8988T (cell line): ENCODE measurements at places on chromosomes 3 and 15.

DNA sequence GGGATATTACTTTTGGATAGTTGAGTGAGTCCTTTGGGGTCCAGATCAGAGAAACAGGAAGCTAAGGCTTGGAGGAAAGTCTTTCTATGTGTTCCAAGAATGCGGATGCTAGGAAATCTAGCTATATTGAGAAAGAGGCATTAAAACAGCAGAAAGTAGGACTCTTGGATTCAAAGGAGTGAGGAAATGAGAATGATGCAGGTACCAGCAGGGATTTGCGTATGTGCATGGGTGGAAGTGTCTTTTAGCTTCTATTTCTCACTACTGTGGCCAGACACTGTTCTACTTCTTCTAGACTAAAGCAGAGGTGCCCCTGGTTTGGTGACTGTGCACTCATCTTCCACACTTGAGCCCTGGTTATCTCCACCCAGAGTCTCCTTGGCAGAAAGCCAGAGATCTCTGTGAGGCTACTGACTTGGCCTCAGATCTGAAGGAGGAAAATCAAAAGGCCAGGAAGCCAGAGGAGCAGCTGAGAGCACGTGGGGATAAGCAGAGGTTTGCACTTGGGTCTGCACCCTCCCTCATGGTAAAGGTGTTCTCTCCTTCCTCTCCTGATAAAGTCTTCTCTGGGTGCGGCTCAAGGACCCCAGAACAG lies 44.3 kb downstream of the ATP2B2 start:
- no peak for DNase-seq

DNA sequence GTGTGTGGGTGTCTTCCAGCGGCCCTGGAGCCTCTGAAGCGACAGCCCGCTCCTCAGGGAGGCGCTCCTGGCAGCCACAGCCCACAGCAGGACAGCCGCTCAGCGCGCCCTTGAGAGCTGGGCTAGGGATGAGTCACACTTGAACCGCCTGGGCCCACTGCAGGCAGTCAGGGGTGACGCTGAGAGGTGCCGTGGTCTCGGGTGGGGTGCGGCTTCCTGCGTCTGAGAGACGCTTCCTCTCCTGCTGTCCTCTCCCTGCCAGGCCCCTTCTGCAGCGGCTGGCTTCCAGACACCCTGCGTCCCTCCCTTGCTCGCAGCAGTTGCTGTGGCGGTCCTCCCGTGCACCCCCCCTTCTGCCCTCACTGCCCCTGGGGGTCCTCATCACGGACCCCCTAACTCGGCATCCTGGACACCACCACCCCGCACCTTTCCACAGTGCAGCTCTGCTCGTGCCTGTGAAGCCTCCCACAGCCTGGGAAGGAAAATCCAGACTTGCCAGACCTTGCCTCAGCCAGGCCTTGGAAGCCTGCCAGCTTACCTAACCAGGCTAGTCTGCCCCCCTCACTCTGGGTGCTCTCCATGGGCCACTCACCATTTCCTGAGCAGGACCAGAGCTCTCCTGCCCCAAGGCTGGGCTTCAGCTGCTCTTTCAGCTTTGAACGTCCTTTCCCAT lies 1.1 kb upstream of the SPTBN5 start:
- DNase-seq = no peak

DNA sequence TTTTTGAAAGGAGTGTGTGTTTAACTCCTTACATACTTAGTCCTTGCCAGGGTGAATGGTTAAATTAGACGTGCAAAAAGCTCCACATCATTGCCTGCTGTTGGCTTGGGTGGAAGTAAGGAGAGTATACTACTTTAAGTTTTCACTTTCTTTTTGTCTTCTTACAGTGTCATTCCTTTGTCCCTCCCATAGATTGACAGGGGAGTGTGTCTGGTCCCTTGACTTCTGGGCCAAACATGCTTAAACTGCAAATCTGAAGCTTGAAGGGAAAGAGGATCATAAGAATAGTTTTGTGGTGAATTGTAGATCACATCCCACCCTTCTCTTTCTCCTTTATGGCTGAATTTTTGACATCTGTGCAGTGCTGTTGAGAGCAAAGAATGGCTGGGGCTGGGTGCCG lies 355.8 kb upstream of the C2CD4B start:
- DNase-seq = no peak

DNA sequence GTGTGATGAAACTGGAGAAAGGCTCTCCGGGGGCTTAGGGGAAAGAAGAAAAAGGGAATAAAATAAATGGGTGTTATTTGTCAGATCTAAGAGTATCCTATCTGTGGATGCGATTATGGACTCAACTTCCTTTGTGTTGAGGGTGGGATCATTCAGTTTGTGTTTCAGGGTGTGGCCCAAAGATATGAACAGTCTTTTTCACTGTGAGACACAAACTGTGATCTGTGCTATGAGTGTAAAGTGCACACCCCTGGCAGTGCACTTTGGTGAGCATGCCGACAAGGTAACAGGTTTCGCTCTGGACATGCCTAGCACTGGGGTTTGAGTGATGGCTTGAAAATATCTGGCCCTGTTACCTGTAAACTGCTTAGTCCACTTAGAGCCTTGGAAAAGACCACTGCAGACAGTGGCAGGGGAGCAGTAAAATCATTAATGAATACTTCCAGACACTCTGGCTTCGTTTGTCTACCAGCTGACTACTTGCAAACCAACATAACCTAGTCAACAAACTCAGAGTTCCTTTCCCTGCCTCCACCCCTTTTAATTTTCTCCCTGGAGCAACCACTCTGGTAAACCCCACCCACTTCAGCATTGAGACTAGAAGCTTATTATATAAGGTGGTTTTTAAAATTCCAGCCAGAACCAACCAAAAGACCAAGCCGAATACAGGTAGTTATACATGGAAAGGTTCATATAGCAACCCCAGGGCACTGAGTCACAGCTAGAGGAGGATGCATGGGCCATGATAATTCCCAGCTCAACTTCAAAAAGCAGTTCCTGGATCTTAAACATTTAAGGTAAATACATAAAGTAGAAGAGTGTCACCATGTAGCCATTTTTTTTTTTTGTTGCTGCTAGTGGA lies 55.1 kb downstream of the TAMM41 start:
- no peak for DNase-seq

DNA sequence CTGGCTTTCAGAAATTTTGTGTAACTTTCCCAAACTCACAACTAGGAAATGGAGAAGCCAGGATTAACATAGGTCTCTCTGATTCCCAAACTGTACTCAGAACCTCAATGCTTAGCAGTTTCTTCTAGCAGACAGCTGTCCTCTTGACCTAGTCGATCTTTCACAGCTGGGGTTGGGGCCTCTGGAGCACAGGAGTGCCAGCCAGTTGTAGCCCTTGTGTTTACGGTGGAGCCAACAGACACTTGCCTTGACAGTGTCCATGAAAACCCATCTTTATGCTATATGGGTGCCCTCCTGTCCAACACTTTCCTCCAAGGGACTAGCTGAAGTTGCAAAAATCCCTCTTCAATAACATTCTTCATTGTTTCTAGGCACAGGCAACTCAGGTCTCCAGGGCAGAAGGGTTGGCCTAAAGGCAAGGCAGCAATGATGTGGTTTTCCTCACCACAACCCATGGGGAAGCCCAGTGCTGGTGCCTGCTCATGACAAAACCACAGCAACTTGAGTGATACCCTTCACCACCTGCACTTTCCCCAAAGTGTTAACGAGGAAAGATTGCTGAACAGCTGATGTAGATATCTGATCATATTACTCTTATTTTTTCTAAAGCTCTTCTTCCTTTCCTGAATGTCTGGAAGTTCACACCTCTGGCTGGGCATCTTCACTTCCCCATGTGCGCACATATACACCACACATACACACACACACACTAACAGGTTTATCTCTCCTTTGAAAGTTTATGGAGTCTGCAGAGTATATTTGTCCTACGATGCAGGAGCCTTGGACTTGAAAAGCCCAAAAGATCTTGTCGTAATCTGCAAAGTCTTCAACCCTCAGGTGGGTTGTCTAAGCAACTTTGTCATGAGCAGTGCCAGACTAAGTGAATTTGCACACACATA lies 11.0 kb upstream of the KNG1 start:
- DNase-seq = no peak

DNA sequence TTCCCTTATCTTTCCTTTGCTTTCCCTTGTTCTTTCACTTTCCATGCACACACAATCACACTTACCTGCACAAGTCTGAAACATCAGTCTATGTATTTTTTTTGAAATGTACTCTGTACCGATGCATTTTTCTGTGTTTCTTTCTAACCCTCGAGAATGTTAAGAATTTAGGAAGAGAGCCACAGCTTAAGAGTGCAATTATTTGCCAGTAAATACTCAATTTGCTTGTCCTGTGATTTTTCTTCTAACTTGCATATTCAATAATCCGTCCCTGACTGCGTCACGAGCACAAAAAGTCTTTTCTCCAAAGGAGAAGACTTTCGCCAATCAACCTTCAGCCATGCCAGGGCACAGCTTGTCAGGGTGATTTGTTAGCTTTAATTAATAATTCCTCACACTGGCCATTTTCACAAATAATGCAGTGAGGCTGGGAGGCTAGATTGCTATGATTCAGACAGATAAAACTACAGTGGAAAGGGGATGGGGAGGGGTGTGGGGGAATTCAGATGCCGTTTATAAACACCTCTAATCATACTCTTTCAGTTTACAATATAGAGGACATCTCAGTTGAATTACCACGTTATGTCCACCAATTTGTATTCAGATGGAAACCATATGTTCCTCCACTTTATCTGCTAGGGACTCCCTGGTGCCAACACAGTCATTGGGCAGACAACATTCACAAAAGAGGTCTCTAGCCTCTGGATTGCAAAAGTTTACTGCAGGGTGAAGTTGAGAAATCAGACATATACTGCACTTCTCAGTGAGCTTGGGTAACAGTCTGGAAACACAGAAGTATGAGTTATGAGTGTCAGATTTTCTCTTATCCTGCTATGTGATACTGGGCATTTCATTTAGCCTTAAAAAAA lies 388.0 kb downstream of the ZBTB20 start:
- no peak for DNase-seq

- no peak for DNase-seq
Observed at GRCh38 chr15:80199869-80200268, 47.1 kb downstream of the FAH start.

- no peak for DNase-seq
Observed at GRCh38 chr3:71197841-71198565, 385.5 kb downstream of the FOXP1 start.
